ENCODE measurements at places on chromosomes 4 and X. TPM values are rescaled to one million over a fixed set of nuclear protein-coding genes. Genes with fewer than 3 reads are reported as not detected.

DNA sequence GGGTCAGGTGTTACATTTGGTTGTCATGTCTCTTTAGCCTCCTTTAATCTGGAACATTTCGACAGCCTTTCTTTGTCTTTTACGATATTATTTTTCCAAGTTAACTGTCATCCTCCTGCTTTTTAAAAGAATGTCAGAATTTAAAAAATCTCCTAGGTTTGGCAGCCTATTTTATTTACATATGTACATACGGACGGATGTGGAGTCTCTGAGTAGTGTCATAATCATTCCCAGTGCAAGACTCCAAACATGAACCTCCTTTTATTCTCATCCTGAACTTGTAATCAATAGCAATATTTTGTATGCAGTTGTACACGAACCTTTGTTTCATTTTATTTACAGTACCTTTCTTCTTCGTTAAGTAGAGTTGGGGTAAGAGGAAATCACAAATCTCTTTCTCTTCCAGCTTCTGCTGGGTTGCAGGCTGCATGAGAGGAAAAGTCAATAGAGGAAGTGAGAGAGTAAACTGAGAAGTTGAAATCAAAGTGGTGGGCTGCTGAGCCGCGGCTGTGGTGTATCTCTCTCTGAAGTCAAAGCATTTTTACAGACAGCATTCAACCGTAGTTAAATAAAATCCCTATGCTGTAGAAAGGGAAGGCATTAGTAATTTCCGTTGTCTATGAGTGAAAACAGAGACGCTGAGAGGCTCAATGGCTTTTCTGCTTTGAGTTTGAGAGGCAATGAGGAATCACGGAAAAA, 53.9 kb upstream of the RPS6KA3 start:
- H3K36me3 ChIP-seq: no peaks in the 10 kb centered on the region
- no peak overlapping the region for H3K4me3 ChIP-seq
- H3K27me3 ChIP-seq: no peaks in the 10 kb centered on the region
- no peaks in the 10 kb centered on the region for H3K4me1 ChIP-seq

SAGE1 gene
- total RNA-seq: not detected

TRO gene
- 28.0 TPM for total RNA-seq

DNA sequence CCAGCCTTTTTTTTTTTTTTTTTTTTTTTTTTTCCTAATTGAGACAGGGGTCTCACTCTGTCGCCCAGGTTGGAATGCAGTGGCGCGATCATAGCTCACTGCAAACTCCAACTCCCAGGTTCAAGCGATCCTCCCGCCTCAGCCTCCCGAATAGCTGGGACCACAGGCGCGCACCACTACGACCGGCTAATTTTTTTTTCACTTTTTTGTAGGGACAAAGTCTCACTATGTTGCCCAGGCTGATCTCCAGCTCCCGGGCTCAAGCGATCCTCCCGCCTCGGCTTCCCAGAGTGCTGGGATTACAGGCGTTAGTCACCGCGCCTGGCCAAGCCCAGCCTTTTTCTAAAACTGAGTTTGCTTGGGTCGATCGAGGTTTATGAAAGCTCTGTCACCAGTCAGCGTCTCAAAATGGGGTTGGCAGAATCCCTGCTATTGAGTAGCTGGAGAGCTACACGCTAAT, 1.3 kb upstream of the OTUD5 start:
- H3K4me1 ChIP-seq: peaks cover 39% of the 10 kb centered on the region
- DNase-seq: peak; percentile 47
- H3K36me3 ChIP-seq: no peaks in the 10 kb centered on the region
- H3K4me3 ChIP-seq: no peak overlapping the region
- no peaks in the 10 kb centered on the region for H3K27me3 ChIP-seq

DNA sequence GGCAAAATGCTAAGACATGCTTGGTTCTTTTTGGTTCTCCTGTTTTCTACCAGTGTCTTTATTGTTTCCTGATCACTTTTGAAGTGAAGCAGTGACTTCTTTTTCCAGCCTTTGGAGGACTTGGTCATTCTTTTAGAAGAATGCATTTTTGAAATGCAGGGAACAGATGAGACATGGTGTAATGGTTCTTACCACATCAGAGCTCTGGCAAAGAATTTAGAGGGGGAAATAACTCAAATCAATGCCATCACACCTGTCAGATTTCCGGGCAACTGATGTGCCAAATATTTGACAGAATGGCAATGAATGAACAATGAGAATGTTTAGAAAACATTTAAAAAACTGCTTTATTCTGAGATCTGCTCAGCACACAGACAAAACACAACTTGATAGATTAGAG, 519.6 kb downstream of the IQCM start:
- H3K27me3 ChIP-seq: no peaks in the 10 kb centered on the region
- no peaks in the 10 kb centered on the region for H3K36me3 ChIP-seq
- H3K4me3 ChIP-seq: no peak overlapping the region
- no peak for DNase-seq

XAGE2 gene
- not detected for total RNA-seq

MAGEC2 gene
- total RNA-seq: not detected

DNA sequence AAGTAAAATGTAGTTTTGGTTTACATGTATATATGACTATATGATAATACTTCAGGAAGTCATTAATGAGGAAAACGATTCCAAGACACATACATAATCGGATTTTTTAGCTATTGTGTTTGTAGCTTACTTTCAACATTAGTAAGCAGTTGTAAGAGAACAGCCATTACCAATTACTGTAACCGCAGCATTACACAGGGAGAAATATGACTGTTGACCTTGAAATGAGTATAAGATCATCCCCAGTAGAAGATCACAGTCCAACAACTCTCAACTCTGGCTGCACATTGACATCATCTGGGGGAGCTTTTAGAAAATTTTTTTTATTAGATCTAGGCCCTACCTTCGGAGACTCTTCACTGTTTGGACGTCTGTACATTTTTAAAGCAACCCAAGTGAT, 762.0 kb upstream of the MAGEB2 start:
- no peaks in the 10 kb centered on the region for H3K4me1 ChIP-seq
- no peak for DNase-seq
- no peak overlapping the region for H3K27ac ChIP-seq
- no peaks in the 10 kb centered on the region for H3K36me3 ChIP-seq
- H3K27me3 ChIP-seq: no peaks in the 10 kb centered on the region

NXF2 gene
- not detected for total RNA-seq

DNA sequence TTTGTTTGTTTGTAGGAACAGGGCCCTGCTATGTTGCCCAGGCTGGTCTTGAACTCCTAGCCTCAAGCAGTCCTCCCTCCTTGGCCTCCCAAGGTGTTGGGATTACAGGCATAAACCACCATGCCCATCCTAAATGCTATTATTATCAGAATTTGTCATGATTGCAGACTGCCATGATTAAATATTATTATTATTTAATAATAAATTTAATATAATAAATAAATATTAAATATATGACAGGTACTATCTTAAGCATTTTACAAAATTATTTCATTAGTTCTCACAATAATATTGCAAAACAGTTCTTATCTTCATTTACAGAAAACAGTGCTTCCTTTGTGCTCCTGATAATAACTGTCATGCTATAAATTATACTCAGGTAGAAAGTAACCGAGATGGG, 133.4 kb upstream of the JADE1 start:
- H3K36me3 ChIP-seq: no peaks in the 10 kb centered on the region
- no peaks in the 10 kb centered on the region for H3K4me1 ChIP-seq
- no peak overlapping the region for H3K27ac ChIP-seq
- no peak for DNase-seq

GRCh38 chr4:118102195-118102594, 67.9 kb downstream of the NDST3 start:
- no peaks in the 10 kb centered on the region for H3K36me3 ChIP-seq
- no peak for DNase-seq
- no peak overlapping the region for H3K4me3 ChIP-seq
- no peak overlapping the region for H3K27ac ChIP-seq

DNA sequence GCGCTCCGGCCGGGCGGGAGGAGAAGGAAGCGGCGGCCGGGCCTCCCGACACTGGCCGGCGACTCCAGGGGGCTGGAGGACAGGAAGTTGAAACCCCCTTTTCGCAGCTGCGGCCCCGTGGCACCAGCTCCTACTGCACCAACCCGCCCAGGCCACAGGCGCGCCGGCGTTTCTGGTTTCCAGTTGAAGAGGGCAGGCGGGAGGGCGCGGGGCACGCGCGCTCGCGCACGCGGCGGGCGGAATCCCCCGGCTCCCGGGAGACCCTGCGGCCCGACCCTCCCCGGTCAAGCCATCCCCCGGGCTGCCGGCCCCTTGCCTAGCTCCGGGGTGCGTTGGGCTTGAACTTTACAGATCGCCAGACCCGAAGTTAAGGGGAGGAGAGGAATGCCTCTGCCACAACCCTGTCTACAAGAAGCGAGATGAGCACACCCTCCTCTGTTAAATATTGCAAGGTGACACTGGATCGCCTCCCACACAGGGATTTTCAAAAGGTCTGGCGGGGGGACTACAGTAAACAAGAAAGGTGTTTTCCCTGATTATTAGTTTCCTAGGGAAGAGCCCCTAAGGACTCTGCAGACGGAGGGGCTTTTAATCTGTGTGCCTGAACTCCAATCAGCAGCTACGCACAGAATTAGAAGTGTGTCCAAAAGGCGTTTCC, 1.4 kb downstream of the ELOVL6 start:
- peaks cover 22% of the 10 kb centered on the region for H3K4me1 ChIP-seq
- peak; percentile 43 for DNase-seq
- H3K36me3 ChIP-seq: no peaks in the 10 kb centered on the region
- H3K27ac ChIP-seq: peak overlapping the region; percentile 90

RBPJ gene
- total RNA-seq: 37.9 TPM

GRCh38 chr4:81609844-81610243, 138.1 kb upstream of the RASGEF1B start:
- DNase-seq: no peak
- H3K27ac ChIP-seq: no peak overlapping the region
- H3K36me3 ChIP-seq: no peaks in the 10 kb centered on the region
- no peaks in the 10 kb centered on the region for H3K27me3 ChIP-seq
- H3K4me1 ChIP-seq: no peaks in the 10 kb centered on the region

- no peak overlapping the region for H3K4me3 ChIP-seq
- peaks cover 12% of the 10 kb centered on the region for H3K4me1 ChIP-seq
- DNase-seq: no peak
- no peaks in the 10 kb centered on the region for H3K27me3 ChIP-seq
These were observed 10.2 kb upstream of the KIAA0232 start for GRCh38 chr4:6772223-6772928.

- H3K27ac ChIP-seq: no peak overlapping the region
- no peaks in the 10 kb centered on the region for H3K36me3 ChIP-seq
- H3K27me3 ChIP-seq: no peaks in the 10 kb centered on the region
- H3K4me1 ChIP-seq: no peaks in the 10 kb centered on the region
- H3K4me3 ChIP-seq: no peak overlapping the region
These were observed 80.7 kb upstream of the EOLA2 start for GRCh38 chrX:150018931-150019361.

UNC5C gene
- total RNA-seq: 0.52 TPM

GRCh38 chrX:87003031-87003430, 514.6 kb upstream of the KLHL4 start:
- no peak for DNase-seq
- no peaks in the 10 kb centered on the region for H3K36me3 ChIP-seq
- H3K4me1 ChIP-seq: no peaks in the 10 kb centered on the region

GRCh38 chr4:182404376-182404775, 161.2 kb downstream of the TENM3 start:
- H3K4me1 ChIP-seq: no peaks in the 10 kb centered on the region
- H3K36me3 ChIP-seq: no peaks in the 10 kb centered on the region
- no peaks in the 10 kb centered on the region for H3K27me3 ChIP-seq
- H3K27ac ChIP-seq: no peak overlapping the region

DNA sequence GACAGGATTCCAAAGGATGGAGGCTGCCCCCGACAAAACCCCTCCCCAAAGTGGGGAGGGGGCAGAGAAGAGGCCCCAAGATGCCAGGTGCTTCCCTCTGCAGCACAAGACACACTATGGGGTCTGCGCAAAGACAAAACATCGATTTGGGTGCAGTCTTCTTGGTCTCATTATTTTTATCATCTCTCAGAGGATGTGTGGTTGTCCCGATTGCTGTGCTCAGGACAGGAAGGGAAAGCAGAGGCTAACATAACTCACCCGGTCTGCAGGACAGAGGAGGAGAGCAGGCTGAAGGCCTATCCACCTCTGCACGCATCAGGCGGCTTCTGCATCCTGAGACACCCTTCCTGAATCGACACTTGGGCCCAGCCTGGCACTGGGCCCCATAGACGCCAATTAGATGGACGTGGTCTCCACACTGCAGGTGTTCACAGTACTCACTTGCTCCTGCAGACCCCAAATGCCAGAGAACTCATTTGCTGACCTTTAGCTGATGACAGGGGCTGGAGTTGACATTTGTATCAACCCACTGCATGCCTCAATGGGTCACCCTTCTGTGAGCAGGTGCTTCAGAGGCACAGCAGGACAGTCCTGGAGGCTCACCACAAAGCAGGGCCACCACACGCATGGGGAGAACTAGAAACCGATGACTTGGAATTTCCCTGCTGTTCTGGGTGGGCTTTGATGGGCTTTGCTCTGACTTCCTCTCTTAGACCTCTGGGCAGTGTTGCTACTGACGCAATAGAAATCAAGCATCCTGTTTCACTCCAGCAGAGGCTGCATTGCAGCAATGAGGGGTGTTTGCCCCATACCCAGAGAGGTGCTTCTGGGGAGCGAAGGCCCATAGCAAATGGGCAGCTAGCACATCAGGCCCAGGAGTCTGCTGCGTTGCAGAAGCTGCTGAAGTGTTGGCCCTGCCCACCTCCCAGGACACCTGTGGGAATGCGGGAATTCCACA, 96.3 kb upstream of the ENPP6 start:
- no peak overlapping the region for H3K4me3 ChIP-seq
- H3K4me1 ChIP-seq: peaks cover 16% of the 10 kb centered on the region
- peak; percentile 54 for DNase-seq
- H3K36me3 ChIP-seq: no peaks in the 10 kb centered on the region
- H3K27ac ChIP-seq: no peak overlapping the region
- H3K27me3 ChIP-seq: no peaks in the 10 kb centered on the region

DNA sequence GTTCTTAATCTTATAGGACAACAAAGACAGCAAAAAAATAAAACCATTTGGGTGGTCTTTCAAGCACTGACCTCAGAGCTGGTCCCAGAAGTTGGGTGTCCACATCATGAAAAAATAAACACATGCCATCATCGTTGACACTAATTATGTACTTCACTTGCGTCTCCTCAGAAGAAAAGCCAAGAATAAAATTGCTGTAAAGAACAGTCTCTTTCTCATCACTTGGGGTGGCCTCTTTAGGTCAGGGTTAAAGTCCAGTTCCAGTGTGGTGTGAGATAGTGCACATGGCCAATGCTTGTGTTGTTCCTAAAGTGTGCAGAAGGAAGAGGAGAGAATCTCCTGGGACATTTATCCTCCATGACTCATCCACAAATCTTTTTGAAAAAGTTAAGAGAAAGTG, 49.5 kb upstream of the IBSP start:
- H3K27me3 ChIP-seq: no peaks in the 10 kb centered on the region
- no peak for DNase-seq
- no peak overlapping the region for H3K27ac ChIP-seq
- no peaks in the 10 kb centered on the region for H3K36me3 ChIP-seq
- no peak overlapping the region for H3K4me3 ChIP-seq

Measured in body of pancreas (tissue), 4 donors.